Left hindlimb (tissue), 1 donor: ENCODE measurements at places on chromosomes 5 and 9.
A peak's percentile ranks its signal among the peaks of the same experiment; 100 is the strongest.

DNA sequence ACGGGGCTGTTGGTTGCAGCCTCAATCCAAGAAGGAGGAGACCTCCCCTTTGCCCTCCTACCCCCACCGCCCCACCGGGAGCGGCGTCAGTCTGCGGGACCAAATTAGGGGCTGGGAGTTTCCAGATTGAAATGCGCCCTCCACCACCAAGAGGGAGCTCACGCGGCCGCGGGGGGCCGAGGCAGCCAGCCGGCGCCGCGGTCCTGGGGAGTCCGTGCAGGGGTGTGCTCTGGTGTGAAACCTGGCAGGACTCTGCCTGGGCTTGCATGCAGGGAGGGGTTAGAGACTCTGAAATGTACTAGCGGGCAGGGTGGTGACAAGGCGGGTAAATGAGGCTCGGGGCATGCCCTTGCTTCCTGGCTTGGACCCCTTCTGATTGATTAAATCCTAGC lies 989 bp upstream of the FBN2 start:
- DNase-seq = peak; percentile 72

- no peak for DNase-seq
Measured at GRCh38 chr5:79225026-79225425, 10.9 kb upstream of the JMY start.

GRCh38 chr5:145562931-145563330 lies 272.2 kb downstream of the PRELID2 start:
- DNase-seq = no peak

DNA sequence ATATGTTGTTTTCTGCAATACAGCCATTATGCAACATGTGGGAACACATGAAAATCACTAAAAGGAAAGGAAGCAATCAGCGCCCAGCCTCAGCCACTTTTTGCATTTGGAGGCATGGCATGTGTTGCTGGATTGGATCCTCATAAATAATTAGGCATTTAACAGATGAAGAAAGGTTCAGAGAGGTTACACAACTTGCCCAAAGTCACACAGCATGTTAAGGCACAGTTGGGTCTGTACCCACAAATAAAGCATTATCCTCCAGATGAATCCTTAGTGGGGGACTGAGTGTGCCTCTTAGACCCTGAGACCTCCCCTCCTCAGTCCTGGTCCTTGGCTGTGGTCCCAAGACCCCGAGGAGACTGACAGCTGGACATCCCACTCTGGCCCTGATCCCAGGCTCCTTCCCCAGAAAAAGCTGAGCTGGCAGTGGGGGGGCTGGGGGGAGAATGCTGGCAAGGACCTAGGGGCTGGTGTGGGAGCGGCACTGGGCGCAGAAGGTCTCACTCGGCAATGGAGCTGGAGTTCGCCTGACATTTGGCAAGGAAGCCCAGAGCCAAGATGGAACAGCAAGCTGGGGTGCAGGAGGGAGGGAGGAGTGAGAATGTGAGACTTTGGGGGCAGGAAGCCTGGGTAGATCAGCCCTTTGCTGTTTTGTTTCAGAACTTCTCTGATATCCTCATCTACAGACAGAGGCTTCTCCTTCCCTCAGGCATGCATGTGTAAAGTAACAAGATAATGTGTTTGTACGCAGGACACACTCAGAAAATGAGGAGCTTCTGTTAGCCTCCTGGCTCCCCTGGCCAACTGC lies 6.9 kb upstream of the AKNA start:
- DNase-seq = peak; percentile 69

DNA sequence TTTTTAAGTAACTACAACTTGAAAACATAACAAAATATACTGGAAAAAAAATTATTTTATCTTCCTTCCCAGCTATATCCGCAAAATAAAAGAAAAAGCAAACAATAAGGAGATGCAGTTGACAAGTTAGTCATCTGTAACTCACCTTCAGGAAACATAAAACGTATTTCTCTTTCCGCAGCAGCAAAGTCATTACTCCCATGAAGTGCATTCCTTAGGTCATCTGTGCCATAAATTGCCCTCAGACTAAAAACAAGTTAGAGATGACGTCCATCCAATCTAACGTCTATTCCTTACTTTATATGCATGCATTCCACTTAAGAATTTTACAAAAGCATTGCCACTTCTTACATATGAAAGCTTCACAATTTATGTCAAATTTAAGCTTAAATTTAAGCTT lies 10.9 kb downstream of the NME5 start:
- no peak for DNase-seq

DNA sequence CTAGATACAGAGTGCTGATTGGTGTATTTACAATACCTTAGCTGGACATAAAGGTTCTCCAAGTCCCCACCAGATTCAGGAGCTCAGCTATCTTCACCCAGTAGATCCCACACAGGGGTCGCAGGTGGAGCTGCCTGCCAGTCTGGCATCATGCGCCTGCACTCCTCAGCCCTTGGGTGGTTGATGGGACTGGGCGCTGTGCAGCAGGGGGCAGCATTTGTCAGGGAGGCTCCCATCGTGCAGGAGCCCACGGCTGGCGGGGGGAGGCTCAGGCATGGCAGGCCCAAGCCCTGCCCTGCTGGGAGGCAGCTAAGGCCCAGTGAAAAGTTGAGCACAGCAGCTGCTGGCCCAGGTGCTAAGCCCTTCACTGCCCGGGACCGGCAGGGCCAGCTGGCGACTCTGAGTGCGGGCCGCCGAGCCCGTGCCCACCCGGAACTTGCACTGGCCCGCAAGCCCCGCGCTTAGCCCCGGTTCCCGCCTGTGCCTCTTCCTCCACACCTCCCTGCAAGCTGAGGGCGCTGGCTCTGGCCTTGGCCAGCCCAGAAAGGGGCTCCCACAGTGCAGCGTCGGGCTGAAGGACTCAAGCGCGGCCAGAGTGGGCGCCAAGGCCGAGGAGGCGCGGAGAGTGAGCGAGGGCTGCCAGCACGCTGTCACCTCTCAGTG lies 314.1 kb upstream of the ATP10B start:
- DNase-seq = no peak

DNA sequence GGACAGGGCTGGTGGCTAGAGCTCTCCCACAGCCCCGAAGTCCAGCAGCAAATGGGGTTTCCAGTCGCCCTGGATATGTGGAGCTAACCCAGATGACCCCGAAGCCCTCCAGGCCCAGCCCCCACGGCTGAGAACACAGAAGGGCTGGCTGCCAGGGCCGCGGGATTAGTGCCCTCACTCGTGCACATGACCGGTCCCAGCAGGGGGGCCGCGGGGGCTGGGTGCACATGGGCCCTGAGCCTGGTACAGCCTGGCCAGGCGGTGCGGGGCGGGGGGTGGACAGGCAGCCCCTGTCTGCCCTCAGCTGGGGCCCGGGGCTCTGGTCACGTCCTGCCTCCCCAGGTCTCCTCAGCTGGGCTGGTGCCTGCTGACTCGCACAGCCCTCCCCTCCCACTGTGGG lies 5.9 kb downstream of the SSNA1 start:
- no peak for DNase-seq

- no peak for DNase-seq
Measured at GRCh38 chr5:123937230-123937629, 425.3 kb downstream of the CSNK1G3 start.

DNA sequence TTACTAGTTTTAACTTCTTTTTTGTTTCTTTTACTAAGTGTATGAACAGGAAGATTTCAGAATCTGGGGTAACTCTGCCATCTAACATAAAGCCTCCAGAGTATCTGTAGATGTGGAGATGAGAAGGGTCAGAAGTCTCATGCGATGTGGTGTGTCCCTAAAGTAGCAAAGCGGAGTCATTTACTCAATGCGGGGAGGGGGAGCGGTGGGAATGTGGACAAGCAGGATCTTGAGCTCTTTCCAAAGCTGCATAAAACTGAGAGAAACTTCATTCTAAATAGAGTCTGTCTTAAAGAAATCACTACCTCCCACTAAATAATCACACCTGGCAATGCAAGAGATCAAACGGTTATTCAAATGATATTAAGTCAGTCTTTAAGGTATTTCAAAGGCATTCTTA lies 92.4 kb downstream of the MED27 start:
- no peak for DNase-seq

- DNase-seq = peak; percentile 48
Measured at GRCh38 chr9:89477811-89478630, 19.9 kb downstream of the SEMA4D start.

GRCh38 chr5:113250341-113250953 lies 184.3 kb downstream of the TSSK1B start:
- peak; percentile 70 for DNase-seq
